IMR-90 (cell line): ENCODE measurements at places on chromosomes 12 and 14.

DNA sequence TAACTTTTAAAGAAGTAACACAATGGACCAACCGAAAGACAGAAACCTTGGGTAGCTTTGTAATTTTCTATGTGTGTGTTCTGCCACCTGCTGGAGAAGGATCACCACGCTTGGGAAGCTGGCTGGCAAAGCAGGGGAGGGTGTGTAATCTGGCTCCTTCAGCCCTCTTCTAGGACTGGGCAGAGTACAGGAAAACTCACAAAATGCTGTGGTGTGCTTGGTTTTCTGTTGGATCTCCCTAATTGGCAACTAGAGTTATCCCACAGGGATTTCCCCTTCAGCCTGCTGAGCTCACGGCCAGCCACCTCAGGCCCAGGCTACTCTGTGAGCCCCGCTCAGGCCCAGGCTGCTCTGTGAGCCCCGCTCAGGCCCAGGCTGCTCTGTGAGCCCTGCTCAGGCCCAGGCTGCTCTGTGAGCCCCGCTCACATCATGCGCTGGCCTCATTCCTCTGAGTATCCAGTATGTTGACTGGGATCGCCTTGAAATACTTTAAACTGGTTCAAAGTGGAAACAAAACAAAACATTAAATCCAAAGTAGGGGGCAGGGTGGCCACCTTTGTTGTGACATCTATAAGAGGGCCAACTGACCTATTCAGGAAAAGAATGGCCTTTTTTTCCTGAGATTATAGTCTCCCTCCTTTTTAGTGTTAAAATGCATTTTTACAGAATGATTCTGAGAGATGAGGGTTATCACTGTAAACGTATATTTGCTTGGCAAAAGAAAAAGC is 52.0 kb upstream of the RNU6-8 start:
- peak; percentile 70 for DNase-seq

DNA sequence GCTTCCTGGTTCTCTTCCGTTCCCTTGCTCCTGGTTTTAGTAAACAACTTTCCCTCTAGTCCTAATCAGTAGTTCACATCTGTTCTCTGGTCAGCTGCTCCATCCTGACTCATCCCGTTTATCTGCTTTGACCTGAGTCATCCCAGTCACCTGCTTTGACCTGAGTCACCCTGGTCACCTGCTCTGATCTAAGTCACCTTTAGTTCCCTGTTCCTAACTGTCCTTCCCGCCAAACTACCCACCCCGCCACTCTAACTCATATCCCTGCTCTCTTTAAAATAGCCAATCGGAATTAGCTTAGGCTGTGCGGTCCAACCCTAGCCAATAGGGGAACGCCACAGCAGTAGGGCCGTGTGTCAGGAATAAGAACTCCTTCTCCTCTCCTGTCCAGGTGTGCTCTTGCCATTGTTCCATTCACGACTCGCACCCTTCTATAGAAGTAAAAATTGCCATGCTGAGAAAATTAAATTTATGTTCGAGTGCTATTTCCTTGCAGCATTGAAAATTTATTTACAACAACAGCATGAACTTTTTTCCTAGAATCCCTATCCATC is 3.1 kb upstream of the ANKRD33 start:
- DNase-seq = peak; percentile 67

GRCh38 chr12:51669996-51670395 is 79.0 kb downstream of the SCN8A start:
- DNase-seq = no peak

DNA sequence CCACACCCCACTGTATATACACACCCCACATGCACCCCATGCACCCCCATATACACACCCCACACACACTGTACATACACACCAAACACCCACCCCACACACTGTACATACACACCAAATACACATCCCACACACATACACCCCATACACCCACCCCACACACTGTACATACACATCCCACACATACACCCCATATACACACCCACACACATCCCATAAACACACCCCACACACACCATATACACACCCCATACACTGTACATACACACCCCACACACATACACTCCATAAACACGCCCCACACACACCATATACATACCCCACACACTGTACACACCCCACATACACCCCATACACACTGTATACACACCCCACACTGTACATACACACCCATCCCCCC is 82.3 kb downstream of the NOC4L start:
- DNase-seq = no peak

DNA sequence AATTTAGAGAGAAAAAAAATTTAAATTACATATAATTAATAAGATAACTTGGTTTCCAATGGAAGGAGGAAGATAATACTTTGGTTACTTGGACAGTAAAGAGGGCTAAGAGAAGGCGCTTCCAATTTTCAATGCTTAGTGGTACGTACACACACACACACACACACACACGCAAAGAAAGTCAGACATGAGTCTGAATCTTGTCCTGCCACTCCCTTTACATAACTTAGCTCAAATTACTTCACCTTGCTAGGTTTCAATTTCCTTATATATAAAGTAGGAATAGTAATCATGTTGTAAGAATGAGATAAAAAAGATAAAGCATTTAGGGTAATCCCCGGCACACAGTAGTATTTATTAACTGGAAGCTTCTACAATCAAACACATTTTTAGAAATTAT is 39.7 kb upstream of the VCPKMT start:
- DNase-seq = no peak

- no peak for DNase-seq
These were observed 30.7 kb downstream of the NOC4L start for GRCh38 chr12:132174839-132175490.

- no peak for DNase-seq
These were observed 6.0 kb upstream of the CEBPE start for GRCh38 chr14:23125011-23125410.

GRCh38 chr12:2312175-2312574 is 259.4 kb downstream of the CACNA1C start:
- no peak for DNase-seq

- peak; percentile 8 for DNase-seq
These were observed 260.6 kb upstream of the GARIN6 start for GRCh38 chr12:99386907-99387306.

DNA sequence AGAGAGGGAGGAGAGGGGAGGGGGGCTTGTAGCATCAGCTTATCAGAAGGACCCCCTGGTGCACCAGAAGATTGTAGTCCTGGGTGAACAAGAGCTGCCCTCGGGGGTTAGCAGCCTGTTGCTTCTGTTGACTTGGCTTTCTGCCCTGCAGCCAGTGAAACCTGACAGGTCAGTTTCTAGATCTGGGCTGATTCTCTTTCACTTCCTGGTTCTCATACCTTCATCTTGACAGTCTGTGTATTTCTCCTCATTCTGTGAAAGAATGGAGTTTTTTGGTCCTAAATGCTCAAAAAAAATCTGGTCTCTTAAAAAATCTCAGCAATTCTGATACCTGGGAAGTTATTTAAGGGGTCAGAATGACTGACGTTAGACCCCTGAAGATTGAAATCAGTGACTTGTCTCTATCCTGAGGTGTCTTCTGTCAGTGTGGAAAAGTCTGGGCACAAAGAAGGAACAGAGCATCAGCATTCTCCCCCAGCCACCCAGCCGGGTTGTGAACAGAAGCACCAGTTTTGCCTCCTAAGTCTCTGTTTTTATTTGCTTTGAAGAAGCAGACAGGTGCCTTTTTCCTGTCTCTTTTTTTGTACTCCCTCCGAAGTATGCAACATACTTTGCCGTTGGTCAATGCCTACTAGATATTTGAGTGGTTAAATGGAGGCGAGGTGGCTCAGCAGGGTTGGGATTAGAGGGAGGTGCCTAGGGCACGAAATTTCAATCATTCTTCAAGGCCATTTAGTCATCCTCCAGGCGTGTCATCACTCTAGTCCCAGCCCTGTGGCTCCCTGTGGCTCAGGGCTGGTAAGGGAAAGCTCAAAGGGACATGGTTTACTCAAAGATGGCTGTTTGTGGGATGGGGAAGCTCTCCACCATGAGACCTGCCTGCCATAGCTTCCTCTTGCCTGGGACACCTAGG is 24.0 kb downstream of the TTC9 start:
- DNase-seq = no peak

- DNase-seq = peak; percentile 28
These were observed 81.7 kb downstream of the TNFAIP2 start for GRCh38 chr14:103204852-103205540.

DNA sequence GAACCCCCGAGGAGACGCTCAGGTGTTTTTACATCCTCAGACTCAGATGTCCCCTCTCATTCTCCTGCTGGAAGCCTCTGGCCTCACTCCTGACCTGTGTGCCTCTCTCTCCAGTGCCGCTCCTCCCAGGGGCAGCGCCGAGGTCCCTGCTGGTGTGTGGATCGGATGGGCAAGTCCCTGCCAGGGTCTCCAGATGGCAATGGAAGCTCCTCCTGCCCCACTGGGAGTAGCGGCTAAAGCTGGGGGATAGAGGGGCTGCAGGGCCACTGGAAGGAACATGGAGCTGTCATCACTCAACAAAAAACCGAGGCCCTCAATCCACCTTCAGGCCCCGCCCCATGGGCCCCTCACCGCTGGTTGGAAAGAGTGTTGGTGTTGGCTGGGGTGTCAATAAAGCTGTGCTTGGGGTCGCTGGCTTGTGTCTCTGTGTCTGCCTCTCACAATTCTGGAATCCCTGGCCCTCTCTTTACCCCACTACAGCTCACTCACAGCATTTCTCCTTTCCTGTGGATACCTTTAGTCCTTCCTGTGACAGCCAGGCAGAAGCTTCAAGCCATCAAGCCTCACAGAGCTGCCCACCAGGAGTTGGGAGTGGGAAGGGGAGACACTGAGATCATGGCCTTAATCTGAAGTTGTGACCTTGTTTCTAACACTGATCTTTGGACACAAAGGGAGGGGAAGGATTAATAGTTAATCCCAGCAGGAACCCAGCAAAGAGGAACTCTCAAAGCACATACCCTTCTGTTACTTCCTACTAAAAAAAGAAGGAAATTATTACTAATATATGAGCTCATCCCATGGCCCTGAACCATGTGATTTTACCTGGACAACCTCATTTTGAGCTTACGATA is 1.1 kb upstream of the SOAT2 start:
- no peak for DNase-seq

GRCh38 chr12:108850854-108851573 is 6.4 kb downstream of the SSH1 start:
- peak; percentile 91 for DNase-seq

- no peak for DNase-seq
These were observed 62.3 kb downstream of the PRKD1 start for GRCh38 chr14:29865299-29865698.
